ENCODE measurements at places on chromosomes 12 and 14.

DNA sequence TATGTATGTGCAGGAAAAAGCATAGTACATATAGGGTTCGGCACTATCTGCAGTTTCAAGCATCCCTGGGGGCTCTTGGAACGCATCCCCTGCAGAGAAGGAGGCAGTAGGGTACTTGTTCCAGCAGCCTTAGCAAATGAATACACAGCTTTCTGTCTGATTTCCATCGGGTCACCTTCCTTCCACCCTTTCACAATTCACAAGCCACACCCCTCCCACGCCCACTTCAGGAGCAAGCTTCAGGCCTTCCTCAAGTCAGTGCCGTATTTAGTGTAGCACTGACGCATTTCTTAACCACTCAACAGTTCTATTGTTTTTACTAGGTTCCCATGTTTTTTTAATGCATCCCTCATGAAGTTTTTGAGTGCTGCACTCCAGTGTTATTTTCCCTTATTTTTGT, 64.2 kb downstream of the CLMN start:
- DNase-seq: no peak

GRCh38 chr12:95083938-95084337, 10.5 kb upstream of the NR2C1 start:
- DNase-seq: no peak

DNA sequence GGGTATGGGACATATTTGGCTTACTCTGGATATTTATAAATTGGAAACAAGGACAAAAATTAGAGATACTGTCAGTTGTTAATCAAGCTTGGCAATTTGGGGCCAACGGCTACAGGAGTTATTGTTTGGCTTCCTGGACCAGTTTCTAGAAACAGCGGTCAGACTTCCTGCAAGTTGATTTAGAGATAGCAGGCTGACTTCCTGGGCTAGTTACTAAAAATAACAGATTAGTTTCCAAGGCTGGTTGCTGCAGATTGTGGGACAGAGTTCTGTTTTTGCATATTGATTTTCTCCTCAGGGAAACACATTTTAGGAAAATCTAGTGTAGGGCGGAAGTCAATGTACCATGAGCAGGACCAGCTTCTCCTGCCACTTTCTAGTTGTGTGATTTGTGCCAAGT, 144.0 kb upstream of the TMPO start:
- DNase-seq: no peak

DNA sequence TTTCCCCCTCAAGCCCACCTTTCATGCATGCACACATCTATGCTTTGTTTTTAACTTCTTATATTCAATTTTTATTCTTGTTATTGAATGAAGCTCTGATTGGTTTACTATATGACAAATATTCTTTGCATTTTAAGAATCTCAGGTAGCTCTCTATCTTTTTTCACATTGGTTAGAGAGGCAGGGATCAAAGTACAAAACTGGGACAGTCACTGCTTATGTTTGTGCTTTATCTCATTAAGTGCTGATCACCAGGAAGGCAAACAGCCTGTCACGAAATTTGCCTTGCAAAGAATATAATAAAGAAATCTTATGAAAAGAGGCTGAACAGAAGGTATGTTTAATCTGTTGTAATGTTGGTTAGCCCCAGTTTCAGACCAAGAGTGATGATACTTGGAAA, 29.7 kb upstream of the INSM2 start:
- DNase-seq: no peak

DNA sequence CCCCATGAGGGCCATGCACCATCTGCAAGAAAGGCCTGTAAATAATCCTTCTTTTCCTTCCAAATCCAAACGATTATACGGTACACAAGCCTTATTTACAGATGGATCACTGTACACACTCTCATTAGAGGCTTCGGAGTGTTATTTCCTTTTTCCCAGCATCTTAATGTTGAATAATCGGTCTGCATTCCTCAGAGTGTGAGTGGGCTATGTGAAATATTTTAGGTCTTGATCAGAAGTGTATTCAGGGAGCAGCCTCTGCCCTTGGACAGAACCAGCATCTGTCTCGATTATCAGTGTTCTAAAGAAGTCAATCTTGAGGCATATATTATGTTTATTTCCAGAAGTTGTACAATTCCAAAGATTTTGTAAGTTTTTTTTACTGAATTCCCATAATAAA, 340.6 kb downstream of the SEC23A start:
- no peak for DNase-seq

- DNase-seq: no peak
These were observed 21.8 kb downstream of the SH2B3 start for GRCh38 chr12:111427417-111428074.

DNA sequence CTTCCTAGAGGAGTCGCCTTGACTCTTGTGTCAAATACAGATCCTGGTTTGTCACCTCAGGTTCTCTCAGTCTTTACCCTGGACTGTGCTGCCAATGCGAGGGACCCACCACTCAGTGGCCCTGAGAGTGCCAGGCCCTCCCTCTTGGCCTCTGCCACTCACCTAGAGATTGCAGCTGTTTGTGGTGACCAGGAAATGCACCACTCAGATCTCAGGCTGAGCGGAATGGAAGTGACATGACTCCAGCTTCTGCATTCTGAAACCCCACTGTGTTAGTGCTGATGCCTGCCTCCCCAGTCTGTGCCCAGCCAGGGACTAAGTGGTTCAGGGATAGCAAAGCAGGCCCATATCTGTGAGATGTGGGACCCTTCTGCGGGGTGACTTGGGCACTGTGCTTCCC, 27.8 kb upstream of the NEDD1 start:
- DNase-seq: no peak

DNA sequence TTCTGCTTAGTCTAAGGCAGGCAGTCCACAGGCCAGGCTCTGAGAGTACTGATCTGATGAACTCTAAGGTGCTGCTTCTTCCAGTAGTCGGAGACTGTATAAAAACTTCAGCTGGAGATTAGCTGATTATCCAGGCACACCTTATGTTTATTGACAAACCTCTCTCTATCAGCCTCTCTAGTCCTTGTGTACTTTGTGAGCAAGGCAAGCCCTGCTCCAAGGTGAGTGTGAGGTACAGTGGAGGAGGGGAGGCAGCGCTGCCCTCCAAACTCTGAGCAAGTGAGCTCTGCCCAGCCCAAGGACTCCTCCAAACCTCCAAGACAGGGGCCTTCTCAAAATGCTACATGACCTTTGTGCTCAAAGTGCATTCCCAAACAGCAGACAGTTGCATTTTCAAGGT, 95.9 kb upstream of the CDKN3 start:
- DNase-seq: no peak

DNA sequence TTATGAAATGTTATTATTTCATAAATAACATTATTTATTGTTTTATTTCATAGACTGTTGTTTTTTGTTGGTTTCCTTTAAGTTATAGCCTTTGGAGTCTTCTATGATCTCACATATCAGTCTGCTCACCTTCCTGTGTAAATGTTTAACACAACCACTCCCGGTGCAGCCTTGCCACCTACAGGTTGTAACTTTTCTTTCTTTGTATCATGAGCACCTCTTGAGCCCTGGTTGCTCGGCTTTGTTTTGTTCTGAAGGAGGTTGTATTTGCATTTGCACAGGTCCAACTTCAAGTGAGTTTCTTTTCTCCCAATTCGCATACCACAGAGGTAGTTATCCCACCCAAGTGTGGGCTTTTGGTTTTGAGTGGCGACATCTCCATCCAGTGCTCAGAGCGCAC, 121.4 kb downstream of the SLC15A4 start:
- no peak for DNase-seq

- no peak for DNase-seq
These were observed 228.6 kb downstream of the DPF3 start for GRCh38 chr14:72665259-72665658.

- no peak for DNase-seq
These were observed 9.7 kb downstream of the NAP1L1 start for GRCh38 chr12:76074701-76075336.

GRCh38 chr12:124464062-124464461, 103.3 kb downstream of the NCOR2 start:
- no peak for DNase-seq

DNA sequence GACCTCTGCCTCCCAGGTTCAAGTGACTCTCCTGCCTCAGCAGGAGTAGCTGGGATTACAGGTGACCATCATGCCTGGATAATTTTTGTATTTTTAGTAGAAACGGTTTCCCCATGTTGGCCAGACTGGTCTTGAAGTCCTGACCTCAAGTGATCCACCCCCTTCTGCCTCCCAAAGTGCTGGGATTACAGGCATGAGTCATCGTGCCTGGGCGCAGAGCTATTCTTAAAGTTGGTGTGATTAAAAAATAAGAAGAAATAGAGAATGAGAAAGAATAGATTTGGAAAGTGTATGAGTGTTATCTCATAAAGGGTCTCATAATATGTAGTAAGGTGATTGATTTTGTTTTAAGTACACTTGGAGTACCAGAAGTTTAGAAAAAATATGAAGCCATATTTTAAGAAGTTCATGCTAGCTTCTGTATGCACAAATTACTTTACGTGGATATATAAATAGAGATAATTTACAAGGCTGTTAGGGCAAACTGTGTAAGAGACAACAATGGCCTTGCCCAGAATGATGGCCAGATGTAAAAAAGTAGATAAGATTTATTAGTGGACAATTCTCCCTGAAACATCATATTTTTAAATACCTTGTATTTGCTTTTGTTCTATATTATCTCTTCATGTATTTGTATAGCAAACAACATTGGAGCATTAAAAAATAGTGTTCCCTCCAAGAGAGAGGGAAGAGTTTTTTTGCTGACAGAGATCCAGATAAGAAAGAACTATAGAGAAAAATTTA, 1108.5 kb downstream of the SLC16A7 start:
- no peak for DNase-seq

DNA sequence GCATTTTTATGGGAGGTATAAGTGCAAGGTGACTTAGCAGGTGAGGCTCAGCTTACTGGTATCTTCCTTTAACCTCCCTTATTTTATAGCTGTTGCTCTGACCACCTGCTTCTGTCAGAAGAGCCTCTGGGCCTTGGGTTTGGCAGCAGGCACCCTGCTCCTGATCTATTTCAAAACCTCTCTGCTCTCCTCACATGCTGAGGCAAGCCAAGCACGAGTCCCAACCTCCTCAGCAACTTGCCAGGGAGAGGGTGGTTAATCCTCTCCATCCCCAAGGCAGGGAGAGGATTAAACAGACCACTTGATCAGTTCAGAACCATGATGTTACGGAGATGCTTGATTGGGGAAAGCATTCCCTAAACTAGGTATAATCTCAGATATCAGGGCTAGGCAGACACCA, 5.4 kb downstream of the PLEKHH1 start:
- DNase-seq: no peak

GRCh38 chr12:127108360-127109215, 1158.4 kb upstream of the TMEM132C start:
- DNase-seq: peak; percentile 11

- no peak for DNase-seq
These were observed 190.4 kb downstream of the ZFP36L1 start for GRCh38 chr14:68602507-68602906.

- no peak for DNase-seq
These were observed 181.2 kb downstream of the PRKCH start for GRCh38 chr14:61502459-61503093.

GRCh38 chr14:55240526-55241178, 30.6 kb upstream of the FBXO34 start:
- no peak for DNase-seq

- DNase-seq: no peak
These were observed 10.0 kb upstream of the IL22 start for GRCh38 chr12:68263366-68263765.

DNA sequence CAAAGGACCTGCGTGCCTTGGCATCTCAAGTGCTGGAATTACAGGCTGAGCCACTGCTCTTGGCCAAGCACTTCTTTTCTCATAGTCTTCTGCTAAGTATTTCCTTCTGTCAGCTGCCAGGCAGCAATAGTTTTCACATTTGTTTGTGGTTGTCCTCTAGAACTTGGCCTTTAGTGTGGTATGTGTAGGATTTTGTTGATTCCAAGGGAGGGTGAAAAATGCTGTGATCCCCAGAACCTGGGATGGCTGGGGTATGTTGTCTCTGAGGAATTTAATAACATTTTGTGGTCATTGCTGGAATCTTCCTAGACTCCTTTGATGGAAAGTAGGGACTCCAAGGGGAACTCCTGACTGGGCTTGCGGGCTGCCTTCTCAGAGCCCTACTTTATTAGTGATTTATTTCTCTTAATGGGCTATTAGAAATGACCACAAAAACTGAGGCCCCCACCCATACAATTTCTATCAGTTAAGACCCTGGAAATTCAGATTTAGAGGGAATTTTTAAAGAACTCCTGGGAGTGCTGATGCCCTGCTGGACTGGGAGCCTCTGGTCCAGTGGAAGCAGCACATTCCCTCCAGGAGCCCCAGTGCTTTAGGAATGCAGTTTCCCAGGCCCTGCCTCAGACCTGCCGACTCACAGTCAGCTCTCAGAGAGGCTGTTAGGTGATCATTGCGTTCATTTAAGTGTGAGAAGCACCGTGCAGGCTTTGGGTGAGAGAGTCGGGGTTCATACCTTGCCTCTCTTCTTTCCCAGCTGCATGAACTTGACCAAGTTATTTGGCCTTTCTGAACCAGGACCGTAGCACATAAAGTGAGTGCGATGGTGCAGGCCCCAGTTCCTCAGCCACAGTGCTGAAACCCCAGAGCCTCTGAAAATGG, 22.7 kb downstream of the TRAF3 start:
- DNase-seq: no peak

GRCh38 chr12:117501076-117501869, 139.8 kb upstream of the NOS1 start:
- DNase-seq: no peak

DNA sequence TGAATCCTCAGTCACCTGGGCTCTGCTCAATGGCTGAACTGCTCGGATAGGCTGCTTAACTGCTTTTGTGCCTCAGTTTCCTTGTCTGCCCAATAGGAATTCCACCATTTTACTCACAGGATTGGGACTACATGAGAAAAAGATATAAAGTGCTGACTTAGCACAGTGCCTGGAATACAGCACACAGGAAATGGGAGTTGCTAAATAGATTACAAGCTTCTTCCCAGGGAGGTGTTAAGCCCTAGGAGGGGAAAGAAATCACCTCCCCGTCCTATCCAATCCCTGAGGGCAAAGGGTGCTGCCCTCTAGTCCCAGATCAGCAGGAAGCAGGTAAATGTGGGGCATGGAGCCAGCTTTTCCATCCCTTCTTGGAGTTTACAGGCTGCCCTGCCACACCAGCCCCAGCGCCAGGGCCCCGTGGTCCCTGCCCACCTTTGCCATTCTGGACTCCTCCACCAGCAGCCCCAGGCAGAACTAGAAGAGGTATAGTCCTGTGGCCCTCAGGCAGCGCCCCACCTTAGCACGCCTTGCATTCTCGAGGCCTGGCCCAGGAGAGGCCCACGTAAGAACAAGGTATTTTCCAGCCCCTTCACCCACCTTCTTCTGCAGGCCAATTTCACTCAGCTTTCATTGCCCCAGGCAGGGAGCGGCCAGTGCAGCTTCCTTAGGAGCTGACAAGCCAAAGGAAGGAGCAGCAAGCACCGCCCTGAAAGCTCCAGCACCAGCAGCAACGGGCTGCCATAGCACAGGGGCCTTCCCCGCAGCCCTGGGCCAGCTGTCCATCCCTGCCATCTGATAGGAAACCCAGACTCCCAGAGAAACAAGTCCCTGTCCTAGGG, 28.8 kb upstream of the RPLP0 start:
- DNase-seq: no peak

- no peak for DNase-seq
These were observed 168.5 kb downstream of the NAV3 start for GRCh38 chr12:77999074-77999715.

GRCh38 chr12:47156167-47156736, 76.5 kb upstream of the AMIGO2 start:
- DNase-seq: no peak
